ENCODE measurements at places on chromosomes 11 and 22.

DNA sequence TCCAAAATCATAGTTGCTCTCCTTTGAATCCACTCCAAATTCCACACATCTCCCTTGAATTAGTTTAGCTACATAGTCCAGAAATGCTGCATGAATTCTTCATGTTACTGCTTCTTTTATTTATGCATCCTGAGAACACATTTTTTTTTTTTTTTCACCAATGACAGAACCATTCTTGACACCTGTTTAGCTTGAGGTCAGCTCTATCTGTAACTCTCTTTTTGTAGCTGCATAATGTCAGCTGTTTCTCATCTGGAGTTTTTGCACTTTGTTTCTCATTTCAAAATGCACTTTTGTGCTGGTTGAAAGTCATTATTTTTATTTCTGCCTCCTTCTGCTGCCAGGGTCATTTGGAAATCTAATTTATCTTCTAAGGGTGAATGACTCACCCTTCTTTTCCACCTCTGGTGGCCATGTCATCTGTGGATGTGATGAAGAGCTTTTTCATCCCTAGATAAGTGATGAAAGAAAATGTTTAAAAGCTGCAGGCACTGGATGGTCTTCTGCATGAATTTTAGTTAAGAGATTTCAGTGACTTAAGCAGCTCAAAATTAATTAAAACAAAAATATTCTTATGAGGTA is 93.7 kb downstream of the JRKL start:
- DNase-seq, result no peak

DNA sequence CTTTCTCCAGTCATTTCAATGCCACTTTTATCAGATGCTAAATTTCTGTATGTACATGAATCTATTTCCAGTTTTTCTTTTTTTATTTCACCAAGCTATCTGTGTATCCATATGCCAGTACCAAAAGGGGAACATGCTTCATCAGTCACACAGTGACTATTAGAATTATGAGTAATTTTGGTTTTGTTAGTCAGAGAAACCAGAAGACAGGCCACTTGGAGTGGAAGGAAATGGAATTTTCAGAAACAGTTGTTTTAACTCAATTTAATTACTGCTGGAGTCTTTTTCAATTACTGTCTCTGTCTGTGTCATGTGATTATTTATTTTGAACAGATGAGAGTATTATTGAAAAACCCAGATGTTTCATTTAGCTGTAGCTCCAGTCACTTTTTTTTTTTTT is 84.6 kb upstream of the ANO3 start:
- DNase-seq, result peak; percentile 74

GRCh38 chr11:79369055-79369454 is 71.8 kb downstream of the TENM4 start:
- no peak for DNase-seq

- DNase-seq, result no peak
Measured at GRCh38 chr22:17060126-17060525, 24.7 kb upstream of the IL17RA start.
